ENCODE measurements at places on chromosomes 6 and 20.

GRCh38 chr6:15400572-15401004, 154.7 kb downstream of the JARID2 start:
- no peaks in the 10 kb centered on the region for H3K27me3 ChIP-seq
- no peak overlapping the region for H3K4me3 ChIP-seq
- DNase-seq = no peak
- peak overlapping the region; percentile 74 for H3K27ac ChIP-seq
- peaks cover 20% of the 10 kb centered on the region for H3K4me1 ChIP-seq

DNA sequence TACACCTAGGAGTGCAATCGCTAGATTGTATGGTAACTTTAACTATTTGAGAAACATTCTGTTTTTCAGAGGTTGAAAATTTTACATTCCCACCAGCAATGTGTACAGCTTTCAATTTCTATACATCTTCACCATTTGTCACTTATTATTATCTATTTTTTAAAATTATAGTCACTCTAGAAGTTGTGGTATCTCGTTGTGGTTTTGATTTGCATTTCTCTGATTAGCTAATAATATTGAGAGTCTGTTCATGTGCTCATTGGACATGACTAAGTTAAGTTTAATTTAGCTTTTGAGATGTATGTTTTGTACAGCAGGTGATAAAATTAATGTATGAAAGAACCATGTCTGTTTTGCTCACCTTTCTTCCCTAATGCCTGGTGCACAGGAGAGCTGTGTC, 34.8 kb upstream of the PLCB1 start:
- no peaks in the 10 kb centered on the region for H3K36me3 ChIP-seq
- no peak overlapping the region for H3K4me3 ChIP-seq
- no peak overlapping the region for H3K27ac ChIP-seq
- no peak for DNase-seq
- peaks cover 12% of the 10 kb centered on the region for H3K4me1 ChIP-seq

DNA sequence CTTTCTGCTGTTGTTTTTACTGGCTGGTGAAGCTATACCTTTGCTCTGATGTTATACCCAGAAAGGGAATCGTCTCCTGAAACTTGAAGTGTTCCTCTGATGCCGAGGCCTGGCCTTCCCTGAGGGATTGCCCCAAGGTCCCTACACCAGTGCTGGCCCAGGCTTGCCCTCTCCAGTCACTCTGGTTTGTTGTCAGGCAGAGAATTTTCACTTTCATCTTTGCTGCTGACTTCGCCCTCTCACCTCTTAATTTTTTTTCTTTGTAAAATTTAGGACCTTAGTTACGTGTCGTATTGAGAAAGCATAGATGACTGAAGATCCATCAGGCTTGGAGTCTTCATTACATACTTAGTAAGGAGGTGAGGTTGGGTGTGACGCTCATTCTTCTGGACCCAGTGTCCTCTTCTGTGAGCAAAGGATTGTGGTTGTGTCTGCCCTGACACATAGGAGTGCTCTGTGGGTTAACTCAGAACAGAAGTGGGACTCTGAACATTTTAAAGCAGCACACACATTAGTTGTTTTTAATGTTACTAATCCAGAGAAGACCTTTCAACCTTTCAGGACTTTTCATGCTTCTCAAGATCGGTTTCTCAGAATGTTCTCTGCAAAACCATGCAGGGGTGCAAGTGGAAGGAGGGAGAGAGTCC, 45.4 kb downstream of the TULP4 start:
- H3K27me3 ChIP-seq = no peaks in the 10 kb centered on the region
- H3K27ac ChIP-seq = no peak overlapping the region
- no peak for DNase-seq
- no peak overlapping the region for H3K4me3 ChIP-seq
- no peaks in the 10 kb centered on the region for H3K36me3 ChIP-seq
- peaks cover 18% of the 10 kb centered on the region for H3K4me1 ChIP-seq

GRCh38 chr20:6311841-6312655, 189.2 kb upstream of the FERMT1 start:
- H3K36me3 ChIP-seq = no peaks in the 10 kb centered on the region
- no peaks in the 10 kb centered on the region for H3K4me1 ChIP-seq
- DNase-seq = no peak
- H3K27me3 ChIP-seq = no peaks in the 10 kb centered on the region

DNA sequence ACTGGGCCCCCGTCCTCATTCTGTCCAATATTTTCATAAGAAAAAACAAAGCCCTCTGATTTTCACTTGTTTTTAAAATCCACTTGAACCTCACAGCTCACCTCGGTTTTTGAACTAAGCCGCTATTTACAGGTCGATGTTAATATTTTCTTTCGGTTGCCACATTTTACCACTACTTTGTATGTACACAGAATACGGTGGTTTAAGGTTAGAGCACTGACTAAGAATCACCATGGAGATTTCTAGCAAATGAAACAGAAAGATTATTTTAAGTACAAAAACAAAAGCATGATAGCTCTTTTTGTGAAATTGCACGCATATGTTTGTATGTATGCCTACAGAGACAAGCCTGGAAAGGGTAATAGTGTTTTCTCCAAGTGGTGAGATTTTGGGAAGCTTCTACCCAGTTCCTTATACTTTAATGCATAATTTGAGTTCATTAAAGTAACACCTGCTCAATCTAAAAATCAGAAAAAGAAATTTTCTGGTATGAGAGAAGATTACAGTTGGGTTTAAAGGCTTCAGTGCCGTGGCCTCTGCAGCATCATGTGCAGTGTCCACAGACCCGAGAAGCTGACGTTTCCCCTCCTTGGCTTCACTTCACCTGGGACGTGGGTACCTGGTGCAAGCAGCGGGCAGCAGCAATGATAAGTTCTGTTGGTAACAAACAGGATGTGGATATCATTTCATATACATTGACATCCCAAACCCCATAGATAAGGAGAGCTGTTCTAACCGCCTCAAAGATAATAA, 144.0 kb downstream of the UST start:
- no peak overlapping the region for H3K27ac ChIP-seq
- no peaks in the 10 kb centered on the region for H3K4me1 ChIP-seq
- no peaks in the 10 kb centered on the region for H3K27me3 ChIP-seq
- H3K4me3 ChIP-seq = no peak overlapping the region
- no peaks in the 10 kb centered on the region for H3K36me3 ChIP-seq
- no peak for DNase-seq

DNA sequence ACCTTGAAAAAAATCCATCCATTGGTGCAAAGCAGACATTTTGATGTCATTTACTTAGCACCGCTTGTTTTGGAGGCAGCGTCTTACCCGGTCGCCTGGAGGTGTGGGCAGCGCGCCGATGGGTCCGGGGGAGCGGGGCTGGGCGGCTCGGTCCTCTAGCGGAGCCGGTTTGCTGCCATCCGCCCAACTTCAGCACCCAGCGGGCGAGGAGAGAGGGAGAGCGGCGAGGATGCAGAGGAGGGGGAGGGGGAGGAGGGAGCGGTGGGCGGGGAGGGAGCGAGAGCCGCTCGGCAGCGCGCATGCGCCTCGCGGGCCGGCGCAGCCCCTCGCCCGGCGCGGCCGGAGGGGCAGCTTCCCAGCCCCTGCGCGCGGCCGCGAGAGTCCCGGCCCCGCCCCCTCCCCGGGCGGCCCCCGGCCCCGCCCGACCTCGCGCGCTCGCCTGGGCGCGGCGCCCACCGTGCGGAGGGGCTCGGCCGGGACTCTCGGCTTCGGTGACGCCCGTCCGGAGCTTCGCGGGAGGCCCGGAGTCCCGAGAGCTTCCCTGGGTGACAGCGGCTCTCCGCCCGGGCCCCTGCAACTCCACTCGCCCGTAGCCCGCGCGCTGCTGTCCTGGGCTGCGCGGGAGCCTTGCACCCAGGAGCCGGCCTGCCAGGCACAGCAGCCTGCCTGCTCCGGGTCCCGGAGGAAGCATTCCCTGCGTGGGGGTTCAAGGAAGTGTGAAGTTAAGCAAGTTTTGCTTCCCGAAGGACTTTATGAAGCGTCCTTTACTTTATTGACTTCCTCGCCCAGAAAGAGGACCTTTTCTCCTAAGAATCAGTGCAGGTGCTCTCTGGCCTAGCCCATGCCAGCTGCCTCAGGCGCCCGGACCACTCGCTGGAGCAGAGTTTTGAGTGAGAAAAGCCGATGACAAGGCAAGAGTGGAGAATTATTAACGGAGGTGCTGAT, at the start of gene RGS17:
TSS of gene RGS17 (minus strand) at position 246 of the 945 bp plus-strand sequence. CDS start 87,264 bp downstream, outside the sequence.
- no peak for DNase-seq
- no peaks in the 10 kb centered on the region for H3K27me3 ChIP-seq
- peaks cover 13% of the 10 kb centered on the region for H3K4me1 ChIP-seq
- H3K4me3 ChIP-seq = peak within 1 kb of the TSS; percentile 50

DNA sequence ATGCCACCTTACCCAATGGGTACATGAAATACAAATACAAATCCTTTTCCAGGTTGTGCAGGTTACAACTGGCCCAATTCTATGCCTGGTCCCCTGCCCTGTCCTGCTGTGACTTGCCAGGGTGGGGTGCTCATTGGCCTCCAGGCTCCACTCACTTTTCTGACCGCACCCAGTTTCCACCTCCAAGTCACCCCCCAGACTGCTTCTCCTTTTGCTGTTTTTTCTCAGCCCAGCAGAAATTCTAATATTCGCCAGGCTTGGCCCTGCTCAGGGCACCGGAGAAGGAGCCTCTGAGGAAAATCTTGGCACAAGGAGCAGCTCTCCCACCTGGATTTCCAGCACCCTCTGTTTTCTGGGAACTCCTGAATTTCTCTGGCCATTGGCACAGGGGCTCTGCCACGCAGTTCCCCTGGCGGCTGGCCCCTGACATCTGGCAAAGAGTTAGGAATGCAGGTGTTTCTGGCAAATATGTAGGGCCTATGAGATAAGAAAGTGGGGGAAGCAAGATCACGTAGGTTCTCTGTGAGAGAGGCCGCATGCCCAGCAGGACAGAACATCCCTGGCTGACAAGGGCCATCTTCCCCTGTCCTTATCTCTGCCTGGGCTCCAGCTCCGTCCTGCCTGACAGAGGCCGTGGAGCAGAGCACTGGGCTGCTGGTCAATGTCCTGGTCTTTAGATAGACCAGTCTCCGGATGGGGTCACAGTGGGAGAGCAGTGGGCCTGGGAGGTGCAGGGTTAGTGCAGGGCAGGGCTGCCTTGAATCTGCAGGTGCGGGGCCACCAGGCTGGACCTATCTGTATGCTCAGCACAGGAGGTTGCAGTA, 2.9 kb upstream of the RAET1E start:
- H3K4me3 ChIP-seq = no peak overlapping the region
- peak overlapping the region; percentile 88 for H3K27ac ChIP-seq
- no peak for DNase-seq

DNA sequence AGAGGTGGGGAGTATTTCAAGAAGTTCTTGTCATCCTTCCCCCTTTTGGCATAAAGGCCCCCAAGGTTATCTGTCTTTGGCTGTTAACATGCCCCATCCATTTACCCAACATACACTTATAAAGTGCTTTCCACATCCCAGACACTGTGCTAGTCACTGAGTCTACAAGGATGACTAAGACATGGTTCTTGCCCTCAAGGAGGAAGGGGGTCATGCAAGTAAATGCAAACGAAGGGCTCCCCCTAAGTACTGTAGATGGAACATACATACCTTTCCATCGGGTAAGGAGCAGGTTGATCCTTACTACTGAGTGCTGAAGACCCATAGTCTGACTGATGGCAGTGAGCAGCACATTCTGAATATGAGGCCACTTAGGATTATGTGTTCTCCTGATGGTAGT, 38.3 kb downstream of the HECA start:
- H3K4me1 ChIP-seq = no peaks in the 10 kb centered on the region
- no peak overlapping the region for H3K4me3 ChIP-seq
- H3K27ac ChIP-seq = peak overlapping the region; percentile 6

GRCh38 chr6:3651698-3652229, 99.7 kb downstream of the PXDC1 start:
- no peaks in the 10 kb centered on the region for H3K27me3 ChIP-seq
- H3K4me1 ChIP-seq = no peaks in the 10 kb centered on the region
- no peak for DNase-seq
- no peak overlapping the region for H3K4me3 ChIP-seq
- H3K27ac ChIP-seq = no peak overlapping the region

DNA sequence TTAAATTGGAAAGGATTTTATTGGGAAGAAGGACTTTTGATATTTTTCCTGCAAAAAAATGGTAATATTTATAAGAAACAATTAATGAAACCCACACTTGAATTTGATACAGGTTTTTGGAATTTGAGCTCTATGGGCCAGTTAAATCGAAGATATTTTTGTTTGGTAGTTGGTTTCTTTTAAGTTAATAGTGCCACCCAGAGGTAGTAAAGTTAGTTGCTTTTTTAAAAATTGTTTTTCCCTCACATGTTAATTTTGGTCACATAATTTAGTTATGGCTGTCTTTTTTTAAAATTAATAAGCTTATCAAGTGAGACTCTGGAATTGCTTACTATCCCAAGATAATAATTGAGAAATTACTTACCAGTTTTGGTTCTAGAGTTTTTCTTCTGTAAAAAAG, 7.1 kb downstream of the PRIM2 start:
- H3K4me1 ChIP-seq = no peaks in the 10 kb centered on the region
- no peak overlapping the region for H3K27ac ChIP-seq
- DNase-seq = no peak
- H3K4me3 ChIP-seq = no peak overlapping the region

- no peak overlapping the region for H3K4me3 ChIP-seq
- H3K36me3 ChIP-seq = peaks cover 5% of the 10 kb centered on the region
- H3K4me1 ChIP-seq = peaks cover 20% of the 10 kb centered on the region
- no peak overlapping the region for H3K27ac ChIP-seq
- H3K27me3 ChIP-seq = no peaks in the 10 kb centered on the region
These were observed 43.8 kb upstream of the DYNLRB1 start for GRCh38 chr20:34472246-34472925.

- H3K36me3 ChIP-seq = no peaks in the 10 kb centered on the region
- no peak for DNase-seq
- no peak overlapping the region for H3K4me3 ChIP-seq
- no peaks in the 10 kb centered on the region for H3K4me1 ChIP-seq
- H3K27me3 ChIP-seq = no peaks in the 10 kb centered on the region
These were observed 53.8 kb upstream of the PDE10A start for GRCh38 chr6:165716886-165717285.

- H3K27ac ChIP-seq = peak overlapping the region; percentile 14
- no peaks in the 10 kb centered on the region for H3K27me3 ChIP-seq
- H3K4me1 ChIP-seq = peaks cover 10% of the 10 kb centered on the region
- no peak overlapping the region for H3K4me3 ChIP-seq
- no peak for DNase-seq
These were observed 31.2 kb downstream of the PKIG start for GRCh38 chr20:44613575-44613974.

DNA sequence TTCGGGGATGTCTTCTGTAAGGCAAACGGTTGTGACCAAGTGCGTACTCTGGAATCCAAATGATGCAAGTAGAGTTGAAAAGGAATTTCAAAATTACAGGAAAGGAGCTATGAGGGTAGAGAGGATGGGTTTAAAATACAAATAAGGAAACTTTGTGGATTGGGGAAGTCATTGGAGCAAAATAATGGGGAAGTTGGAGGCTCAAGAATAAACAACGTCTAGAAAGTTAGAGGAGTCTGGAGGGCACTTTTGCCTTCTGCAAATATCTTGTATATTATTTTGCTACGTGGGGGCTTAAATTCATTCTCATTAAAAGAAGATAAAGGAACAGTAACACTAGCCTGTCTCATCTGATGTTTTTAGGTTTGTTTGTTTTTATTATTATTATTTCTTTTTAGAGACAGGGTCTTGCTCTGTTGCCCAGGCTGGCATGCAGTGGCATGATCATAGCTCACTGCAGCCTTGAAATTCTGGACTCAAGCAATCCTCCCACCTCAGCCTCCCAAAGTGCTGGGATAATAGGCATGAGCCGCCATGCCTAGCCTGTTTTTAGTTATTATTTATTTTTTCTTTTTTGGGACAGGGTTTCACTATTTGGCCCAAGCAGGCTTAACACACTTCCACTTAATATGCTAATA, 55.0 kb upstream of the TNFAIP3 start:
- H3K36me3 ChIP-seq = no peaks in the 10 kb centered on the region
- H3K27ac ChIP-seq = peak overlapping the region; percentile 66
- H3K4me1 ChIP-seq = peaks cover 4% of the 10 kb centered on the region
- no peak overlapping the region for H3K4me3 ChIP-seq
- DNase-seq = no peak
